ENCODE measurements at places on chromosomes 6 and 20.

DNA sequence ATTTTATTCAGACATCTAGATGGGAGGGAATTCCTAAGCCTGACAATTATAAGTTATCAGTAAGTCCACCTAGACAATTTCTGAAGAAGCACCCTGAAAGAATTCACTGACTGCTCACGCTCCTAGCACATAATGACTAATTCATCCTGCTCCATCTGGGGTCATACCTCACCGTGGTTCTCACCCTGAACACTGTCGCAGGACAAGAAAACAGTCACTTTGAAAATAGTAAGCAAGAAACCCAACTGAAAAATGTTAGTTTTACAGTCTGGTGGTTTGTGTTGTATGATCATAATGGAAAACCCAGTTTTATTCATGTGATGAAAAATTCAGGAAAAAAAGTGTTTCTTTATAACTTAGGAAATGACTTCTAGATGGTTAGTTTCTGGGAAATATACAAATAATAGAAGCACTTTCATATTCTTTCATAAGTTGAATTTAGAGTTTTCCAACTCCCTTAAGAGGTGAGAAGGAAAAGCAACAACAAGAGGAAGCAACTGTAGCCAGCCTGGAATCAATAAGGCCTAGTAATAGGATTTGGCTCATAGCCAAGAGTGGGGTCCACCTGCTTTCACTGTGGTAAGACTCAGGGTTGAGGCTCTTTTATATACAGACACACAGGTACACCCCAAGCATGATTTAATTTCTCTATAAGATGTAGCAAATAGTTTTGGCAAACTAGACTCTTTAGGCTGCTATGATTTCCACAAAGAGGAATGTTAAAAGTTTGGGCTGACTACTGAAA, 94.1 kb downstream of the HIVEP2 start:
- no peak for DNase-seq

- no peak for DNase-seq
These were observed 42.9 kb downstream of the AFG1L start for GRCh38 chr6:108337721-108338120.

DNA sequence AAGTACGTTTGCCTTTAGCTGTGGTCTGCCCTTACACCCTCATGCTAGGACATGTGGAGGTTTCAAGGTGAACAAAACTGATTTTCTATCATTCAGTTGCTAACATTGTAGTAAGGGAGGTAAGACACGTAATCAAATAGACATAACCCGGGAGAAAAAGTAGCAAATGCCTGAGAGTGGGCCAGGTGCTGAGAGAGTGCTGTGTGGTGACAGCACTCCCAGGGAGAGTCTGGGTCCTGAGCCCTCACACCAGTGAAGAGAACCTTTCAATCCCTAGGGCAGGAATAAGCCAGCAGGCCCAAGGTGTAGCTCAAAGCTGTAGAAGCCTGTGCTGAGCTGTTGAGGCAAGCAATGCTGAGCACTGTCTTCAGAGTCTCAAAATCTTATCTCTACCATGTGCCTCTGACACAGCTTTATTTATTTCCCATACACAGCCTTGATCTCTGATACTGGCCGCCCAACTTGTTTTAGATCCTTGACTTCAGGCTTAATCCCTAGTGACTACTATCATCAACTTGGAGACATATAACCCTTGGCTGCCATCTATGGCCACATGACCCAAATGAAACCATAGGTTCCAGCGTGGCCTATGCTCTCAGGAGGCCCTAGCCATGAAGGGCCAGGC, 55.2 kb downstream of the TPD52L1 start:
- DNase-seq = no peak

DNA sequence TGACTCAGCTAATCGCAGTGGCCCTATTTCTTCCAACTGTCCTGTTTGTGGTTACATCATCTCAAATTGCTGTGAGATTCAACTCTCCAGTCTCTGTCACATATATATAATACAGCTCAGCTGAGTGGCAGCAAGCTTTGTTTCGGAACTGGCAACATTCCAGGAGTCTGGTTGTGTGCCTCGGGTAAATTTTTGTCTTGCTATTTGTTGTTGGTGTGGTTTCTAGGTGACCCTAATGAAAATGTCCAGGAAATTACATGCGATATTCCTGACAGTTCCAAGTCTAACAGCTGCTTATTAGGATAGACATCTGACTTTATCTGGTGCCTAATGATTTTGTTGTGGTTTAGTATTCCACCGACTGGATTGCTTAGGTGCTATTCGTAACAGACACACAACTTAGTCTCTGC, 581.8 kb downstream of the CD109 start:
- DNase-seq = no peak

GRCh38 chr6:11722220-11722619, 56.4 kb downstream of the ADTRP start:
- no peak for DNase-seq

GRCh38 chr6:111699123-111699522, 93.4 kb upstream of the TRAF3IP2 start:
- no peak for DNase-seq

GRCh38 chr6:83265384-83265783, 72.2 kb downstream of the RWDD2A start:
- DNase-seq = no peak

DNA sequence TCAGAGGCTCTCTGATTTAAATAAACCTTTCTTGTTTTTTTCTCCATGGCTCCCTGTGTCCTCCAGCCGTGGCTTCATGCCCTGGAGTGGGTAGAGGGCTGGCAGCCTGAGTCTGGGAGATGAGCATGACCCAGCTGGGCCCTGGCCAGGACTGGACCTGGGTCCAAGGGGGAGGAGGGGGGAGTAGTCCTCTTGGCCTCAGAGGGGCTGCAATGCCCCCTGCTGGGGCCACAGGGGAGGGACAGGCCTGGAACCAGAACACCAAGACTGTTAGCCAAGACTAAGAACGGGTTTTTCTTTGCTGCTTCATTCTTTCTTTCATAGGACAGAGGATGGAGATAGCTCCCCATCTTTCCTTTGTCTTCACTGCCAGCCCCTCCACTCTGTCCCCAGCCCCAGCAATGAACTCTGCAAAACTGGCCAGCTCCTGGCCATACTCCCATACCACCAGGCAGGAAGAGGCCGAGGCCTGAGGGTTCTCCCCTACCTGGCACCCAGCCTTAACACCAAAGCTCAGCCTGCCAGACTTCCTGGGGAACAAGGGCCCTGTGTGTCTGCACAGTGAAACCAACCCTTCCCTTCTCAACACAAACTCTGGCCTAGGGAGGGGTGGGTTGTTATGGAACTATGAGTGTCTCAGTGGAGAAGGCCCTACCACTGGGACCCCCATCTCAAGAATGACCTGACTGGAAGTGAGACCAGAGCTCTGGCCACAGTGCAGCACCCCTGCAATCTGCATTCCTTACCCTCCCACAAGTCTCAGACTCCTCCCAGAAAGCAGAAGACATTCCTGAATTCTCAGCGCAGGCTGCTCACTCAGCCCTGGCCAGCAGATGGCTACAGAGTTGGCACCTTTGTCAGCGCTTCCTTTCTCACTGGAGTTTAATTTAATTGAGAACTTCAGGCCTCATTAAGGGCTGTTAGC, 11.0 kb downstream of the SLC29A1 start:
- no peak for DNase-seq

- no peak for DNase-seq
These were observed at the start of gene FAM162B for GRCh38 chr6:116764961-116765841. TSS of gene FAM162B (minus strand) at chr6:116765719. CDS start at chr6:116765576, 143 bp downstream.

GRCh38 chr20:58538752-58539151, 23.6 kb upstream of the APCDD1L start:
- DNase-seq = no peak

DNA sequence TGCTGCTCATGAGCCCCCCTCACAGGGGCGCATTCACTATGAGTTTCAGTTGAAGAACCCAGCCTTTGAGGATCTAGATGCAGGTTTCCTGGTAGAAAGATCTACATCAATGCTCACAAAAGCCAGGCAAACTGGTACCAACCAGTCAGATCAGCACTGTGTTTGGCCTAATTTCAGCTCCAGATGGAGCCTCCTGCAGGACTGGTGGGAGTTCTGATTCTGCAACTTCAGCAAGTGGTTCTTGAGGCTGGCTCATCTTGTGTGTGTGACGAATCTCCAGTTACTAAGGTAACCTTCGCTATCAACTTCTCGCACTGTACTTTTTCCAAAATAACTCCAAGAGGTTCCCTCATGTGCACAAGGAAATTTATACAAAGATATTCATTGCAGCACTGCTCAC, 118.8 kb downstream of the ZMYND8 start:
- no peak for DNase-seq

DNA sequence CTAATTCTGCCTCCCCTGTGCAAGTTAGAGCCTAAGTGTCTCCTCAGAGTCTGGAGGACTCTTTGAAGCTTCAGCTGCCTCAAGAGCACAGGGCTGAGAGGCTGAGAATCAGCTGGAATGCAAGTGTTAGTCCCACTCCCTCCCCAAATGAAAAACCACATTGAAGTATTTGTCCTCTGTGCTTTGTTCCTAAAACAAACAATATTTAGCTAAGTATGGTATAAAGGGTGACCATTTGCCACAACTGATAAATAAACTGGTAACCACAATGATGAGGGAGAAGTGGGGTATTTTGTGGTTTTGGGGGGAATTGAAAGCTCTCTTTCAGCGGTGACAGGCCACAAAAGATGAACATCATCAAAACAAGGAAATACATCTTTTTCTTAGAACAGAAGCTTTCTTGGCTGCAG, 91.7 kb upstream of the HDDC2 start:
- no peak for DNase-seq

GRCh38 chr6:85110943-85111342, 338.9 kb upstream of the NT5E start:
- no peak for DNase-seq

GRCh38 chr6:82711105-82711827, 347.6 kb downstream of the TPBG start:
- DNase-seq = no peak

DNA sequence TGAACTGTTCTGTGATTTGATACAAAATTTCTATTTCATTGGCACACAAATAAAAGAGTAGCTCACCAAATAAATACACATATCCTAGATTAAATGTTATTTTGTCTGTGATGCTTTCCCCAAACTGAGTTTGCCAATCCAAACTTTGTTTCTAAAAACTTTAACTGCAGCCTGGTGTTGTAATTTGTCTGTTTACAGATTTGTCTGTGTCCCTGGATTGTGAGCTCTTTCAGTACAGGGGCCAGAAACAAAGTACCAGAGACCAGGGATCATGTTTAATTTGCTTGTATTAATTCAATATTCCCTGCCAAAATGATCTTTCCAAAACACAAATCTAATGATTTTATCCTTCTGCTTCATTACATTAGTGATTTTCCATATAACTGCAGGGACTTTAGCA, 1044.6 kb upstream of the GJE1 start:
- DNase-seq = no peak

DNA sequence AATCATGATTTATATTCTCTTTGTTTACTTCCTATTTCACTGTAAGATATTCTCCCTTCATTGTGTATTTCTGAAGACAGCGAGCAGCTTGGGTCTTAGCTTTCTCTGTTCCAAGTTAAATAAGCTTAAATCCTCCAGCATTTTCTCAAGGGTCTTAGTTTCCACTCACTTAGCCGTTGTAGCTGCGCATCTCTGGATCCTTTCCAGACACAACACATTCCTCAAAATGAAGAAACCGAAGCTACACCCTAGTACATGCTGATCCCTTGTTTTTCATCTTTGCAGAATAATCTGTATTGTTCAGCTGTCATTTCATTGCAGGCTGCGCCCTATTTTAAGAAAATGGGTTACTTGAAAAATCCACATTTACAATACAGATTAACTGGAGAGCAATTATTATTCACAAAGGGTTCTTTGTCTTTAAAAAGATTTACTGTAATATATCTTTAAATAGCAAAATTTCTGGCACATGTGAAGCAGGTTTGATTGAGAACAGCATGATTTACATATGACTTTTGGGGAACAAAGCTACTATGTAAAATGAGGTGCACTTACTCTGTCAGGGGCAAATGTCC, 375.8 kb downstream of the QKI start:
- DNase-seq = no peak

GRCh38 chr20:2742934-2743559, 50.5 kb downstream of the EBF4 start:
- DNase-seq = peak; percentile 53

DNA sequence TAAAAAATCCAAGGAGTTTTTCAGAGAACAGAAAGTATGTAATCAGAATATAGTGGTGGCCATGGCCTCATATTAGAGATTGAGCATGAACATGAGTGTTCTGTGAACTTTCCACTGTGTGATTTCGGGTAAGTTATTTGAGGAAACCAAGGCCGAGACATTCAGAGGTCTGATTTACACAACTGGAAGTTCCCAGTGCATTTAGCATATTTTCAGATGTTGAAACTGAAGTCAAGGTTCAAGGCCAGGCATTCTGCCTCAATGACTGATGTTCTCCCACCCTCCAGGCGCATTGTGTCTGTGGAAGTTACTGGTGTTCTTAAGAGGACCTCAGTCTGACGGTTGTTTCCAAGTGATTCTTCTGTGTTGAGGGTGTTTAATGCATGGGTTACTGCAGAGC, 26.2 kb downstream of the RNF144B start:
- DNase-seq = no peak

DNA sequence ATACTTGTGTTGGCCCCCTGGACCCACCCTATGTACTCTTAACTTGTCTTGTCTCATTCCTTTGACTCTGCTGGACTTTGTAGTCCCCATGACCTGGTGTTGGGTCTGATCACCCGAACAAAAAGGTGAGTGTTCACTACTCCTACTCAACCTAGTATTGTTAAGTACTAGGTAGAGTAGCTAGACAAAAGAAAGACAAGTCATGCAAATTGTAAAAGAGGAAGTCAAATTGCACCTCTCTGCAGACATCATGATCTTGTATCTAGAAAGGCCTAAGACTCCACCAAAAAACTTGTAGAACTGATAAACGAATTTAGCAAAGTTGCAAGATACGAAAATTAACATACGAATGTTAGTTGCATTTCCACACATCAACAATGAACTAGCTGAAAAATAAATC, 35.7 kb upstream of the ZNF391 start:
- no peak for DNase-seq

DNA sequence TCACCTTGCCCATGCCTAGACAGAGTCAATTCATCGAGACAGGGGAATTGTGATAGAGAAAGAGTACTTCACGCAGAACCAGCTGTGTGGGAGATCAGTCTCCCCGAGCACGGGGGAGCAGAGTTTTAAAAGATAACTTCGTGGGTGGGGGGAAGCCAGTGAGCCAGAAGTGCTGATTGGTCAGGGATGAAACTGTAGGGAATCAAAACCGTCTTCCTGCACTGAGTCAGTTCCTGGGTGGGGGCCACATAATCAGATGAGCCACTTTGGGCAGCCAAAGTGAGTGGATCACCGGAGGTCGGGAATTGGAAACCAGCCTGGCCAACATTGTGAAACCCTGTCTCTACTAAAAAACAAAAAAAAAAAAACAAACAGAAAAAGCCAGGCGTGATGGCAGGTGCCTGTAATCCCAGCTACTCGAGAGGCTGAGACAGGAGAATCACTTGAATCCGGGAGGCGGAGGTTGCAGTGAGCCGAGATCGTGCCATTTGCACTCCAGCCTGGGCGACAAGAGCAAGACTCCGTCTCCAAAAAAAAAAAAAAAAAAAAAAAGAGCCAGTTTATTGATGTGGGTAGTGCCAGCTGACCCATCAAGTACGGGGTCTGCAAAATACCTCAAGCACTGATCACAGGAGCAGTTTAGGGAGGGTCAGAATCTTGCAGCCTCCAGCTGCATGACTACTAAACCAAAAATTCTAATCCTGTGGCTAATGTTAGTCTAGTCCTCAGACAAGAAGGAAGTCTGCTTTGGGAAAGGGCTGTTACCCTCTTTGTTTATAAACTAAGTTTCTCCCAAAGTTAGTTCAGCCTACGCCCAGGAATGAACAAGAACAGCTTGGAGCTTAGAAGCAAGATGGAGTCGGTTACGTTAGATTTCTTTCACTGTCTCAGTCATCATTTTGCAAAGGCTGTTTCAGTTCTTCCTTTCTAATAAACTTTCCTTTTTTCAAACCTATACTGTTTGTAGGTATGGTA, 3.9 kb upstream of the TRIM39 start:
- no peak for DNase-seq

Measured in stimulated activated CD8-positive, alpha-beta memory T cell treated with anti-CD3 and anti-CD28 coated beads, Interleukin-4, amount 100 ng/mL, for 4 hours (primary cell).